DMS153 (cell line): ENCODE measurements at places on chromosomes 16 and 17.

- no peak for DNase-seq
Measured at GRCh38 chr17:83032781-83033180, 46.6 kb upstream of the METRNL start.

GRCh38 chr17:40364121-40364861 lies at the start of gene GJD3:
TSS of gene GJD3 (minus strand) at chr17:40364737. CDS start at chr17:40363815, 922 bp downstream.
- no peak for DNase-seq

GRCh38 chr17:144936-145670 lies 7.7 kb downstream of the SCGB1C2 start:
- no peak for DNase-seq

- no peak for DNase-seq
Measured at GRCh38 chr17:43658900-43659299, 2.8 kb downstream of the MEOX1 start.

- no peak for DNase-seq
Measured at GRCh38 chr16:56022818-56023217, 147.6 kb upstream of the CES5A start.
